Left ventricle myocardium inferior (tissue), 1 donor: ENCODE measurements at places on chromosomes 4 and X. TPM values are rescaled to one million over a fixed set of nuclear protein-coding genes. Genes with fewer than 3 reads are reported as not detected.

PSAPL1 gene
- total RNA-seq: not detected

- DNase-seq: no peak
Observed at GRCh38 chr4:8780596-8781368, 90.9 kb downstream of the HMX1 start.

DNA sequence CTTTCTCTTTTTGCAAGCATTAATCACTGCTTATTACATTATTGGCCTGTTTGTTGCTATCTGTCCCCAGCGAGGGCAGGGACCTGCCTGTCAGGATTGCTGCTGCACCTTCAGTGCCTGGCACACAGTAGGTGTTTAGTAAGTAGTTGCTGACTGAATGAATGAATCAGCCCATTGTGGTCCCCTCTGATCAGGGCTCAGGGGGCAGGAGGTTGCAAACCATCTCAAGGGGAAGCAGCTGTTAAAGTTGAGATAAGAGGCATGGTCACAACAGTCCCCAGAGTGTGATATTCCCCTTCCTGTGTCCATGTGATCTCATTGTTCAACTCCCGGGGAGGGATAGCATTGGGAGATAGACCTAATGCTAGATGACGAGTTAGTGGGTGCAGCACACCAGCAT lies 85.4 kb downstream of the WFS1 start:
- no peak for DNase-seq

GRCh38 chr4:151013944-151014343 lies 1.1 kb downstream of the LRBA start:
- no peak for DNase-seq

DNA sequence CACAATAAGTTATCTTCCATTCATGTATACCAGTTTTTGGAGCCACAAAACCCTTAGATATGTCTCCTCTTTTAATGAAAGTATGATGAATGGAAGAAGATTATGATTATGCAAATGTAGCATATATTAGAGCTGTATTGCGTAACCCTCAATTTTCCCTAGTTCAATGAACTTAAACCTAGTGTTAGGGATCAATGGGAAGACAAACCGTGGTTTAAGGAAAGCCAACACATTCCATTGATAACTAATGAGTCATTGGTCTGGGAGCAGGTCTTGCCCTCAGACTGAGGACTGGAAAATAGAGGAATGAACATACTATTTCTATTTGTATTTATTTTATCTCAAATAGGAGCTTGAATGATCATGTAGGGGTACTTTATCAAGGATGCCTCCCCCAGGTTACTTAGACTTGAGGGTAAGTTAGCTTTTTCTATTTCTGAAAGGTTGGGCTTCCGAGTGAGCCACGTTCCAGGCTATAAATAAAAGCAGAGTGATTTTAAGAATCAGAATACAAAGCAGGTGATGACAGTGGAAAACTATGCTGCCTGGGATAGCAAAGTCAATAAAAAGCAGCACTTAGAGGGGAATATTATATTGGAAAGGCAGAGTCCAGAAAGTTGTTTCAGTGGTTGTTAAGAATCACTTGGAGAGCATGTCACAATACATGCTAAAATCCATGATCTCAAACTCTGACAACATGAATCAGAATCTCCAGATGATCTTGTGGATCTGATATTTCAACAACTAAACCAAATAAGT lies 356.0 kb downstream of the ADAM29 start:
- DNase-seq: no peak

DNA sequence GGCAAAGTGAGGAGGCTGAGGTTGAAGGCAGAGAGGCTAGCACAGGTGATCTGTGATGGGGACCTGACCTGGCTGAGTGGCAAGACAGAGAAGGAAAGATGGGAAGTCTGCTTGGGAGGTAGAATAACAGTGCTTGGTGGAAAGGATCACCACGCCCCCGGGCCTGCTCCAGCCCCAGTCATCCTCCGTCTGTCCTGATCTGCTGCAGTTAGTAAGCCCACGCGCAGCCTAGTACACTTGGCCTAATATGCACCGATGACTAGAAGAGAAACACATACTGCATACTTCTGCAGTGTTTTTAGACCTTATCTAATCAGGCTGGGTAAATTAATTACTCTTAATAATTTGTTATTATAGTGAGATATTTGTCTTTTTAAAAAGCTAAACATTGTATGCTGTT lies 103.7 kb upstream of the KLF3 start:
- DNase-seq: no peak
